ENCODE measurements at places on chromosomes 2 and 18.

DNA sequence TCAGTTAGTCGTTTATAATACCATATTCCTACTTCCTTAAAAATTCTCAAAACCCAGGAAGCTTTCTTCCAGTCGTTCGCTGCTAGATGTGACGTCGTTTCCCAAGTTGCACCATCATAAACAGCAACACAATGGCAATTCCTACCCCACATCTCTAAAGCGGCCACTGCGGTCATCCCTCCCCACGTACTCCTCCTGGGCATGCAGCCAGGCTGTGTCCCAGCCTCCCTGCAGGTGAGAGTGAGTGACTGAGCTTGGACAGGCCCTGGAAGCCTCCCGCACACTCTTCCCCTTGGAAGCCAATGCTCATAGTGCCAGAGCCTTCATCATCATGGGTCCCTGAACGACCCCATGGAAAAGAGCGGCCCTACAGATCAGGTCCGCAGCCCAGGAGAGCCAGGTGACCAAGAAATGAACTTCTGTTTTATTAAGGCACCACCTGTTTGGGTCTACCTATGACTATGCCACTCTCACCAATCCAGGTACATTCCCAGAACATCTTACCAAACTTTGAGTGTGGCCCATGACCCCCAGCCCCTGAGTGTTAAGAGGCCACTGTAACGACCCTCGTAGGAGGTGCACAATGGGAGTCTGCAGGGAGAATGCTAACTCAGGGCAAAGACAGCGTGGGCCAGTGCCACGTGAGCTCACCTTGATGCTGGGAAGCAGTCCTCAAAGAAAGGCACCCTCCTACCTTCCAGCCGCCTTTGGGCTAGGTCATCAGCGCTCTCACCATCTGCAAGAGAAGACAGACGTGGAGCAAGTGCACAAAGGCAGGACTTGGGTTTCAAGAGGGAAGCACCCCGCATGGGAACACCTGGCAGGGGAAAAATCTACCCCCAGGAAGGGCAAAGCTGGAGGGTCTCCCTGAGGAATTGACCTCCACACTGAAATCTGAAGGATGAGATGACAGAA lies 74.7 kb upstream of the RAB6C start:
- DNase-seq = no peak

GRCh38 chr2:31071741-31072140 lies 66.5 kb downstream of the GALNT14 start:
- no peak for DNase-seq

DNA sequence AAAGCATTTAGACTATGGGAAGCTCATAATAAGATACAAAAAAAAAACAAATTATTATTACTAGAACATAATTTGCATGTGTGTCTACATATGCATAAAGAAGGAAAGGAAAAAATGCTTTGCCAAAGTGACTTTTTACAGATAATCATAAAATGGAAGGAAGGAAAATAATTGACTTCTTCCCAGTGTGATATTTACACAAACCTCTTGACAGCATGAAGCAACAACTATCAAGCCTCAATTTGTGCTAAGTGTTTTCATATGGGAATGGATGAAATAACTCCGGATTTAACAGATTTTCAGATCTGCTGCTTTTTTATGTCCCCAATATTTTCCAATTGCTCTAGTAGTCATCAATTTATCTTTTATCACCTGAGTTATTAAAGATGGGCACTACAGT lies 275.9 kb upstream of the REG3G start:
- no peak for DNase-seq

DNA sequence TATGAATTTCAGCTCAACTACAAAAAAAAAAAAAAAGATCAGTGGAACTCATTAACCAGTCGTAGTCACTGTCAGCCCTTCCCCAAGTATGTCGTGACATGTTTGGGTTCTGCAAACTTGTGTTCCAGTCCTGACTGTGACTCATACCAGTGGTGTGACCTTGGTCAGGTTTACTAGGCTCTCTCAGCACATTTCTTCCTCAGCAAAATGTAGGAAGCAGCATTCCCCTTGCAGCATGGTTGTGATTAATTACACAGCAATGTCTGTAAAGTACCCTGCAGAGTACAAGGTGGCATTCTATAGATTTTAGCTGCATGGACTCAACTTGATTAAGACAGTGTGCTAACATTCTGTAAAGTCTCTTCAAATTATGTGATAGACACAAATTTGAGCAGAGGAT lies 156.9 kb downstream of the LAMA1 start:
- no peak for DNase-seq

DNA sequence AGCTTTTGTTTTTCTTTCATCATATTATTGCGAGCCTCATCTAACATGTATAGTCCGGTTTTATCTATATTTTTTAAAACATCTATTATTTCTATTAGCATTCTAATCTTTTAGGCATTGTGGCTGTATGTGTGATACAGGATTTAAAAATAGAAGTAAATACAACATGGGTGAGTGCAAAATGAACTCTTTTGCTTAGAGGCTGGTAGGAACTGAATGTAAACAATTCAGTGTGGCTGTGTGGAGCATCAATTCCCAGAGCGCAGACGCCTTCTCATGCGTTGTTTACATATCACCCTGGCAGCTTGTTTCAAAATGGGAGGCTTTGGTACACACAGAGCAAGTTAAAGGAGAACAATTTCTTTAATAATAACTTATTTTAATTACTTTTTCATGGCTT lies 836 bp downstream of the DTNA start:
- DNase-seq = no peak

DNA sequence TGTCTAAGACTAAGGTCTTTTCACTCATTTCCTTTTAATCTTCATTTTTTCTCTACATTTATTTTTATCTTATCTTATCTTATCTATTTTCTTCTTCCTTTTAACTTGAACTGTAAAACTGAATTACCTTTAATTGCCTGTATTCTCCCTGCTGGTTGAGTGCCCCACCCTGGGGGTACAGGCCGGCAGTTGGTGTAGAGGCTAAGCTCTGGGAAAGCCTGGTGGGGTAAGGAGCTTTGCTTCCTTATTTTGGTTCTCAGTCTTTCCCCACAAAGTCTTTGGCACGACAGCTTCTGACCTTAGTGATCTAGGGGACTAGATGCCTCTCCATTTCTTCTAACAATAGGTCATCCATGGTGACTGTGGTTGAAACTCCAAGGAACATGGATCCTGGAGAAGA lies 26.8 kb upstream of the HAAO start:
- no peak for DNase-seq

- no peak for DNase-seq
Measured at GRCh38 chr18:3041843-3042242, 28.9 kb upstream of the LPIN2 start.

DNA sequence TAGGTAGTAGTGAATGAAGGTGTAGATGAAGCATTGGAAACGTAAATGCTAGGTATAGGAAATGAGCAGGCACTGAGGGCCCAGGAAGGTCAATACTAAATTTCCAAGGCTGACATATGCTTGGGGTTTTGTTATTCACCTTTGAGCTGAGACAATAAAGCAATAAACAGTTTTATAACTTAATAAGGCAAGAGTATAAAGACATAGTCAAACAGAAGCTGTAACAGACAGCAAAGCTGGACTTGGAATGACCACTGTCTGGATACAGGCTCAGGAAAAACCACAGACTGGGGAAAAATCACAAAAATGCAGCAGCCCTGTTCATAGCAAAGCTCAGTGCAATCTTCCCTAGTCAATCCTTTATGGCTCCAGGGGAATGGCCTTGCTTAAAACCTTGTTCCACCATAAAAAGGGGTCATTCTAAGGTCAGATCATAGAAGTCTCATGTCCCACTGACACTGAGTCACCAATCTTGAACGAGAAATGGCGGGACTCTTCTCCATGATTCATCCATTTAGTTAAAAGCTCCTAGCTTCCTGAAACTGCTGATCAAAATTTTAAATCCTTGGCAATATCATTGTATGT lies 493.3 kb downstream of the CMPK2 start:
- DNase-seq = no peak

GRCh38 chr2:48946449-48947048 lies 191.0 kb upstream of the LHCGR start:
- DNase-seq = peak; percentile 50

- DNase-seq = no peak
Measured at GRCh38 chr2:142044197-142044596, 86.6 kb downstream of the LRP1B start.

DNA sequence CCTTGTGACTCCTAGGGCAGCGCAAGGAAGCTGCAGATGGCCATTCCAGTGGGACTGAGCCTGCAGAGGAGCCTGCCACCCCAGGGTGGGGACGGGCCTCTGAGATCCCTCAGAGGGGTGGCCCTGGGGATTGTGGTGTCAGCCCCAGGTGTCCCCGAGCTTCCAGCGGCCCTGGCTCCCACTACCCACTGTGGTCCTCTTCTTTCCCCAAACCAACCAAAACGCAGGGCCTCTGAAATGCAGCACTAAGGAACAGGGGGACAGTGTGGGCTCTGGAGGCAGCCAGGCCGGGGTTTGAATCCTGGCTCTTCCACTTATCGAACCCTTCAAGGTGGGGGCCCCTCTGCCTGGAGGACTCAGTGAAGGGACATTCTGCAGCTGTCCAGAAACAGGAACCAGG lies 32.7 kb downstream of the ATOH8 start:
- no peak for DNase-seq

DNA sequence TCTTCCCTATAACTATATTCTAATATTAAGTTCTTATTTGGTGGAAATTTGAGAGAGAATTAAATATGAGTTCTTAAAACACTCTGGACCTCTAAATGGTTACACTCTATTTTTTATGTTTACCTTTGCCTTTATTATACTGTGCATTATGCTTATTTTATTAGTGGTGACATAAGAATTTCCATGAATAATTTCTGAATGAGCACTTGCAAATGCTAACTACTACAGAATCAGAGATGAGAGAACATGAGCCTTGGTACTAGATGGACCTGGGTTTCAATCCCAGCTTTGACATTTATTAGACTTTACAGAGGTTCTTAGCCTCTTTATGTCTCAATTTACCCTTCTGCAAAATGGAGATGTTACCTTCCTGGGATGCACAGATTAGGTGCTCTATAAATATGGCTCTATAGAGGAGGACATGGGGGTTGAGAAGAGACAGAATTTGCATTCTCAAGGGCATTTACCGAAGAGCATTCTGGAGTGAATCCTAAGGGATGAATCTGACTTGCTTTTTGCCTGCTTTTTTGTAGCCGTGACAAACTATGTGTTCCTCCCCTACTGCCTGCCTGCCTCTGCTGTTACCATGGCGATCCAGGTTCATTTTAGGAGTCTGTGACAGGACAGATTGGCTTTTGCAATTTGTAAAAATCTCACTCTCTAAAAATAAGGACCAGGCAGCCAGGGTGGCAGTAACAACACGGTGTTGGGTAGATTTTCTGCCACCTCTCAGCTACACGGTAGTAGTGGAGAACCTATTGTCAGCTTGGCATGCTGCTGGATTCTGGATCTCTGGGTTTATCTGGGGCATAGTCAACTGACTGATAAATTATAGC lies 20.7 kb upstream of the CNRIP1 start:
- DNase-seq = no peak

GRCh38 chr18:9827211-9827792 lies 58.5 kb upstream of the TXNDC2 start:
- no peak for DNase-seq

GRCh38 chr18:54392543-54393023 lies 34.9 kb downstream of the C18orf54 start:
- peak; percentile 79 for DNase-seq

GRCh38 chr2:39571111-39571731 lies 94.5 kb upstream of the TMEM178A start:
- DNase-seq = no peak

- DNase-seq = no peak
Measured at GRCh38 chr2:238425979-238426567, 654 bp upstream of the ASB1 start.

DNA sequence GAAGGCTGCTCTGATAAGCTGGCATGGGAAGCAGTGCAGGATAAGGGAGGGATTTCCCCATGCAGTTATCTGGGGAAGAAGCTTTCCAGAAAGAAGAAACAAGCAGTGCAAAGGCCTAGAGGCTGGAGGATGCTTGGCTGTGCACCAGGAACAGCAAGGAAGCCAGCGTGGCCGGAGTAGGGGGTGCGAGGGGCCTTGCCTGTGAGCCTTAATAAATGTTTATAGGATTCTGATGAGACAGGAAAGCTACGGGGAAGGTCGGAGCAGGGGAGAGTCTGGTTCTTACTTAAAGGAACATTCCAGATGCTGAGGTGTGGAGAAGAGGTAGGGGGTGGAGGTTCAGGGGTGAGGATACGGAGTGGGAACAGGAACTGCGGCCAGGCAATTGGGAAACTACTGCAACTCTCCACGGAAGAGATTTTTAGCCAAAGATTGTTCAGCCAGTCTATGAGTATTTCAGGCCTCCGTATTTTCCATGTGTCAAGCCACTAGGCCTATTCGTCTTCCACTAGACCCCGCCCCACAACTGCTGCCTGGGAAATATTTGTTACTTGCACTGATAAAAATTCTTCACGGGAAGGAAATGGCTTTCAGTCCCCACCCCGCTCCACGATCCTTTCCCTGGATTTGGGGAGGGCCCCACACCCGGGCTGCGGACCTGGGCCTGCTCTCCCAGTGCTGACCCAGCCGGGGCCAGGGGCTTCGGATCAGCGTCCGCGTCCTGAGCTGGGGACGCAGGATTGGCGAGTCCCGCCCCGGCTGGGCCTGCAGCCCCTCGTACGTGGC lies 516 bp downstream of the EIF2AK2 start:
- DNase-seq = no peak

DNA sequence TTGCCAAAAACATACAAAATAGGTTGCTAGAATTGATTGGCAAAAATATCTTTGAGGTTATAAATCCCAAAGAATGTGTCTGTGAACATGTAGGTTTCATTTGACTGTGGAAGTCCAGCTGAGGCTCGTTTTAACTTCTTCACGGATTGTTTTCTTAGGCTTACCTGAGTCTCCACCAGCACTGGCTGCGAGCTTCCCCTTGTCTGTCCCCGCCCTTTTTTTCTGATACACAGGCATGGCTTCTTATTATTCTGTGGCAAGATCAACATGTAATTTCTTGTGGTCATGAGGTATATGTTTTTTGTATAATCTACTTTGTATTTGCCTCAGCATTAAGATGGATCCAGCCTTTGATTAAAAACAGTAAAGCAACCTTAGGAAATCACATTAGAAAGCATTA lies 7.2 kb upstream of the SLC40A1 start:
- DNase-seq = no peak

DNA sequence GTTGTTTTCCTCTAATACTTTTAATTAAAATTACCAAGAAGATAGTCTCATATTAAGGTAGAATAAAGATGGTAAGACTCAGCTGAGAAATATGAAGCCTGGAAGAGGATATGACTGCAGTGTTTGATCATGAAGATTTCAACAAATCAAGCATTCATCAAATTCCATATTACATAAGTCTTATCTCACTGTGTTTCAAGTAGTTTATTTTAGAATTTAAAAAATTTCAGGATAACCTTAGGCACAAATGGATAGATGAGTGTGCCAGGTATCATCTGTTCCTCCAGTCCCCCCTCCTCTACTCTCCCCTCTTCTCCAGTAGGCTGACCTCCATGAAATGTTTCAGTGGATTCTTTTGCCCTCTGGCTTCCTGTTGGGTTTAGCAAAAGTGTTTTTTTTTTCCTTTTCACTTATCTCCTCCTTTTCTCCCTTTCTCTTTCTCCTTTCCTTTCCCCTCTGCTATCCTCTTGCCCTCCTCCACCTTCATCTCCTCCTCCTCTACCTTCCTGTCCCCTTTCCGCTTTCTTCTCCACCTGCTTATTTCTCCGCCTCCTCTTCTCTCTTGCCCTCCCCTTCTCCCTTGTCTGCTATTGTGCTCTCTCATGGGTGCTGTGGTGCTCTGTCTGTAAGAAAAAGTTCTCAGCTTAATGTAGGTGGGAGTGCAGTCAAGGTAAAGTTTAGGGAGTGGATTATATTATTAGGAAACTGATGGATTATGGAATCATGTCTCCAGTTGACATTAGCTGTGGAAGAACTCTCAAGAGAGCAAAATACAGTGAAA lies 72.8 kb downstream of the ABI2 start:
- DNase-seq = no peak

GRCh38 chr18:59232309-59233016 lies 12.5 kb downstream of the GRP start:
- DNase-seq = no peak
